ENCODE measurements at places on chromosomes 2 and 18. TPM values are rescaled to one million over a fixed set of nuclear protein-coding genes. Genes with fewer than 3 reads are reported as not detected.

GRCh38 chr2:43358410-43359201 lies 132.2 kb upstream of the ZFP36L2 start:
- no peak for DNase-seq
- H3K4me3 ChIP-seq, result no peak overlapping the region
- no peak overlapping the region for H3K27ac ChIP-seq
- no peaks in the 10 kb centered on the region for H3K27me3 ChIP-seq

Gene STPG4
- polyA plus RNA-seq, result not detected

DNA sequence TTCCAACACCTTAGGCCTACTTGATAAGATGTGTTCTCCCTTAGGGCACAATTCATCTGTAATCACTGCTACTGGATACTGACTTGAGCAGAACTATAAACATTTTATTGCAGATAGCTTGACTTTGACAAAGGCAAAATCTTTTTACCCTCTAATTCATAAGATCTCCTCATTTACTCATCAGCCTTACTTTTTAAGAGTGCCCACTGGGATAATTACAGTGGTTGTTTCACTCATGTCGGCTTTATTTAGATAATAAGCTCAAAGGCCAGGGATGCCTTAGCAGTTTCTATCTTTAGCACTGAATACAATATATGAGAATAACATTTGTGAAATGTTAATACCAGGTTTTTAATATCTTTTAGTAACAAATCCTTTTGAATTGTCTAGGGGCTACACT lies 144.0 kb downstream of the DLGAP1 start:
- H3K4me3 ChIP-seq, result no peak overlapping the region
- no peaks in the 10 kb centered on the region for H3K36me3 ChIP-seq
- peaks cover 8% of the 10 kb centered on the region for H3K27me3 ChIP-seq
- H3K4me1 ChIP-seq, result no peaks in the 10 kb centered on the region

DNA sequence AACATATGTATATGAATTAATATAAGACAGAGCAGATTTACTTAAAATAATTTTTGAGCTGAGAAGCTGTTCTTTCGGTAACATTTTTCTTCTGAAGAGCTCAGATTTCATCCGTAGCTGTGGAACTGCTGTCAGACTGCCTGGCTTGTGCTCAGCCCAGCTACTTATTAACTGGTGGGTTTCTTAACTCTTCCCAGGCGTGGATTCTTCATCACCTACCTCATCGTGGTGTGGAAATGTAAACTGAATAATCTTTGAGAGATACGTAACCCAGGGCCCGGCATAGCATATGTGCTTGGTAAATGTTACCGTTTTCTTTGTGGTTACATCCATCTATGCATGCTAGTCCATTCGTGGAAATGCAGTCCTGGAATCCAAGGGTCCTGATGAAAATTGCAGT lies 145.0 kb downstream of the MCFD2 start:
- H3K4me1 ChIP-seq, result peaks cover 6% of the 10 kb centered on the region
- H3K27ac ChIP-seq, result no peak overlapping the region
- H3K27me3 ChIP-seq, result no peaks in the 10 kb centered on the region
- H3K4me3 ChIP-seq, result no peak overlapping the region
- DNase-seq, result no peak

Gene PSMA8
- not detected for polyA plus RNA-seq

DNA sequence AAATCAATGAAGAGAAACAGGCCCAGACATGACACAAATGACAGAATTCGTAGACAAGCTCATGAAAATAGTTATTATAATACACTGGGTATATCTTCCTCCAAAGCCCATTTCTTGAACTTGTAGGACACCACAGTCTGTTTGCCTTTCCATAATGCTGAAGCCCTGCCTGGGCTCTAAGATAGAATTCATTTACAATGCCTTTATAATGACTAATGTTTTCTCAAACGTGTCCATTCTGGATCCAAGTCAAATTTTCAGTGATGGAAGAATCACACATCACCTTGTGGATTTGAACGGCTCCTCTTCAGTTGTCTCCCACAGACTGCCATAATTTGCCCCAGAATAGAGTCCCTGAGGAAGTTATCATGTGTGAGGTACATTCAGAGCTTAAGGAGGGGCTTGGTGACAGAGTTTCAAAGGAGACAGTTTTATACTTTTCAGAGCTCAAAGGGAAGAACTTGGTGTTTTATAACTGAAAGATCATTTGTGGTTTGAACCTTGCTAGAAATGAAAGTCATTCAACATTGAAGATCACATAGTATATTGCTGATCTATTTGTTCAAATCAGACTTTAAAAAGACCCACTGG lies 38.2 kb downstream of the CASP8 start:
- H3K4me1 ChIP-seq, result no peaks in the 10 kb centered on the region
- H3K27me3 ChIP-seq, result no peaks in the 10 kb centered on the region
- no peak for DNase-seq
- H3K4me3 ChIP-seq, result no peak overlapping the region
- H3K36me3 ChIP-seq, result no peaks in the 10 kb centered on the region

DNA sequence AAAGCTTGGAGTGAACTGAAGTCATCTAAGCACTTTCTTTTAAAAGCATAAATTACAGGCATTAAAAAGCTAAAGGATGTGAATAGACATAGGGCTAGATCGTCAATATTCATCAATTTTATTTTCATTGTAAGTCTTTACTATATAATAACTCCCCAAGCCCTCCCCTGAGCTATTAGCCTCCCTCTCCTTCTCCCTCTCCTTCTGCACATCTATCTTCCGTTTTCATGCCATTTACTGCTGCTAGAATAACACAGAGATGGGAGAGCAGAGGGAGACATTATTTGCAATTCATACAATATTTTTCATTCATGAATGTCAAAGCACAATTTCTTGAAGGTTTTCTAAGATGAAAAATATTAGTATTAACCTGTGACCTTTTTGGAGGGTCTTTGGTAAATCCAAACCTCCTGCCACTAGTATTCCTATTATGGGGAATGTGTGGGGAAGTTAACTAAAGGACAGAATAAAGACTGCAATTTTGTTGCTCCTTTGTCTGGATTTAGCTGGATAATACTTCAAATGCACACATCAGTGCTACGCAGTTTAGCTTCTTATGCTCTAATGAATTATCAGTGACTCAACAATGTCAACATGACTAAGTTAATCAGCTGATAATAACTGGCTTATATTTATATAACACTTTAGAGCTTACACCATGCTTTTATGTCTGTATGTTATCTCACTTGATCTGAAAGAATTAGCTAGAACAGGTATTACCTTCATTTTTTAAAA lies 28.2 kb upstream of the MFF start:
- H3K4me3 ChIP-seq, result no peak overlapping the region
- H3K4me1 ChIP-seq, result no peaks in the 10 kb centered on the region
- no peaks in the 10 kb centered on the region for H3K36me3 ChIP-seq

GRCh38 chr2:189056200-189057106 lies 82.3 kb downstream of the COL3A1 start:
- H3K27ac ChIP-seq, result no peak overlapping the region
- no peaks in the 10 kb centered on the region for H3K27me3 ChIP-seq
- H3K4me1 ChIP-seq, result no peaks in the 10 kb centered on the region

Gene C2orf78
- not detected for polyA plus RNA-seq

DNA sequence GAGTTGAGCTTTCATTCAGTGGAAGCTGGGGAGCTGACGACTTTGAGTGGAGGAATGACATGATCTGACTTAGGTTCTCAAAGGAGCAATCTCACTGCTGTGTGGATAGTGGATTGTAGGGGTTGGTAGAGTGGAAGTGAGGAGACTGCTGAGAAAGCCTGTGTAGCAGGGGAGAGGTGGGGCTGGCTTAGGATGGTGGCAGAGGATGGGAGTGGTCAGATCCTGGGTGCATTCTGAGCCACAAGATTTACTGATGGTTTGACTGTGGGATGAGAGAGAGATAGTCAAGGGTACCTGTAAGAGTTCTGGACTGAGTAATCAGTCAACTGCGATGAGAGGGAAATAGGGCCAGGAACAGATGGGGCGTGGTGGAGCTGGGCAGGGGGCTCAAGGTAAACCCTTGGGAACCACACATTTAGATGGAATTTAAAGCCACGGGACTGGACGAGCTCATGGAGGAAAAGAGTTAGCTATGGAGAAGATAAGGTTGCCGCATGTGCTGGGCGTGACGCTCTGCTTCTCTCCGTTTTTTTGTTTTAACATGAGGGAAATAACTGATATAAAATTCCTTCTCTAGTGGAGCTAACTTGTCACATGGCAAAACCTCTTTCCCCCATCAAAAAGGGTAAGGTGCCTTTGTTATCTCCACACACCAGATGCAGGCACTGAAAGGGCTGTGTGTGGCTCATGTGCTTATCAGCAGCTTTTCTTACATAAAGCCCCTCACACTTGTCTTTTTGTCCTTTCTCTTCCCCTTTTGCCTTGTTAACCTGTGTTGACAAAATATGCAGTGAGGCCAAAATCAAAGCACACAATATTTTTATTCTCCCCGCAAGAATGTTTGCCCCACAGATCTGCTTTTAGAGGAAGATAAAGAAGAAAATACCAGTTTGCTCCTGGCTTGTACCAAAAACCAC lies 379.8 kb downstream of the TSN start:
- no peaks in the 10 kb centered on the region for H3K4me1 ChIP-seq
- DNase-seq, result no peak
- no peak overlapping the region for H3K27ac ChIP-seq
- H3K27me3 ChIP-seq, result no peaks in the 10 kb centered on the region
- no peak overlapping the region for H3K4me3 ChIP-seq

- no peak overlapping the region for H3K27ac ChIP-seq
- no peak for DNase-seq
- H3K4me1 ChIP-seq, result peaks cover 6% of the 10 kb centered on the region
These were observed 13.9 kb downstream of the IL37 start for GRCh38 chr2:112924821-112925220.

Gene TAF4B
- 1.5 TPM for polyA plus RNA-seq

Gene NFATC1
- 11.7 TPM for polyA plus RNA-seq

DNA sequence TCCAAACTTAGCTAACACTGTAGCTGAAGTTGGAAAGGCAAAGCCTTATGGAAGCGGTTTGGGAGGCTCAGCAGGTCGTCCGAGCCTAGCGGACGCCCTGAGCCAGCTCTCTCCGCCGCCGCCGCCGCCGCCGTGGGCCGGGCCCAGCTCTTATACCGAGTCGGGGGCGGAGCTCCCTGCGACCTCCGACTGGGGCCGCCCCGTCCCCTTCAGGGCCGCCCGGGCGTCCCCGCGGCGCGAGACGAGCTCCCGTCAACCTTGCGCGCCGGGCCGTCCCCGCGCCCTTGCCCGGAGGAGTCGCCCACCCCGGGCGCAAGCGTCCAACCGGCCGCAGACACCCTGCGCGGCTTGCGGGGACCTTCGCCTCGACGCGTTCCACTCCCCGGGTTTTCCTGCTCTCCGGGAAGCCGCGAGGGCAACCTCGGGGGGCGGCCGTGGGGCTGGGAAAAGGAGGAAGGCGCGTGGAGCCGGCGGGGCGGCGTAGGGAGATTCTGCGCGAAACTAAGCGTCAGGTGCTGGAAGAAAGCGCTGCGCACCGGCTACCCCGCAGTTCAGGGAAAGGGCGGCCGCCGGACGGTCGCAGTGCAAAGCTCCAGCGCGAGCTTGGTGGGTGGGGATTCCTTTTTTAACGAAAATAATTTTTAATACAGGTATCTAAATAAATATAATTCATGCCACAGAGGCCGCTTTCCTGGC lies at the start of gene SLC40A1:
SLC40A1 (minus strand) TSS at position 129 of the 696 bp plus-strand sequence. CDS start 326 bp downstream, outside the sequence.
- peak within 1 kb of the TSS; percentile 75 for H3K27ac ChIP-seq
- H3K4me1 ChIP-seq, result peaks cover 5% of the 10 kb centered on the region
- H3K27me3 ChIP-seq, result peaks cover 73% of the 10 kb centered on the region

Gene RBBP8
- polyA plus RNA-seq, result 30.3 TPM

DNA sequence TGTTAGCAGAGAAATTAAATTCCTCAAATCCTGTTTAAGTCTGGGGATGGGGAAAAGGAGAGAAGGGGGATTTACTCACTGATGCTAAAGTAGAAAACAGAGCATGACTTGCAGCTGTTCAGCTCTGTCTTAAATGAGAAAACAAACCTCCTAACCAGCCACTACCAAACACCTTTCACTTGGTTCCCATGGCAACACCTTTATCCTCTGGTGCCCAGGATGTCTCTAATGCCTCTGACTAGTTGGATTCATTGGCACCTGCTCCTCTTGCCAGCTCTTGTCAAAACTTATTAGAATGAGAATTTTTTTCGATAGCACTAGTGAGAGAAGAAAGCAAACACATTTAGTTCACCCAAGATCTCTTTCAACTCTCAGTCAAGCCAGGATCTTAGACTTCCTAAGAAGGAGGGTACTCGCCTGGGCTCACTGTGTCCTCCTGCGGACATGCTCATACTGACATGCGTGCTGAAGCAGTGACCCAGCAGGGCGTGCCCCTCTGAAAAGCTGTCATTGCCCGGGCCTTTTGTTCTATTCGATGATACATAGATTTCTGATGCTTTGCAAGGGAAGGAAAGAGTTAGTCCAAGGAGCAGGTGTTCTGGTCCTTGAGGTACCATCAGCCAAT lies 656.0 kb upstream of the CELF4 start:
- H3K36me3 ChIP-seq, result no peaks in the 10 kb centered on the region
- H3K4me3 ChIP-seq, result no peak overlapping the region
- H3K27ac ChIP-seq, result no peak overlapping the region
- no peaks in the 10 kb centered on the region for H3K4me1 ChIP-seq

DNA sequence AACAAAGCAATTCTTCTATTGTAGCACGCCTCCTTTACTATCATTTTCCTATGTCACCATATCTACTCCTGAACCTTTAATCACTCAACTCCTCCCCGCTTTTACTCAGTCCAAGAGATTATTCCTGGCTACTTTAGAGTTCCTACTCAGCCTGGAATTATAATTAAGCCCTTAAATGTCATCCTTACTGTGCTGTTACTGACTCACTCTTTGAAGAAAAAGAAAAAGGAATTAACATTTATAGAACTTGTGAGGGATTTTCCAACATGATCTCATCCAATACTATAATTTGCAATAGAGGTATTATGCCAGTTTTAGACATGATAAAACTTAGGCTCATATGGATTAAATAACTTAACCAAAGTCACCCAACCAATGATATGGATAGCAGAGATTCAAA lies 61.7 kb downstream of the CCDC88A start:
- H3K4me3 ChIP-seq, result no peak overlapping the region
- no peak for DNase-seq
- H3K4me1 ChIP-seq, result no peaks in the 10 kb centered on the region
- H3K27ac ChIP-seq, result peak overlapping the region; percentile 39
- H3K27me3 ChIP-seq, result no peaks in the 10 kb centered on the region
- peaks cover 17% of the 10 kb centered on the region for H3K36me3 ChIP-seq

DNA sequence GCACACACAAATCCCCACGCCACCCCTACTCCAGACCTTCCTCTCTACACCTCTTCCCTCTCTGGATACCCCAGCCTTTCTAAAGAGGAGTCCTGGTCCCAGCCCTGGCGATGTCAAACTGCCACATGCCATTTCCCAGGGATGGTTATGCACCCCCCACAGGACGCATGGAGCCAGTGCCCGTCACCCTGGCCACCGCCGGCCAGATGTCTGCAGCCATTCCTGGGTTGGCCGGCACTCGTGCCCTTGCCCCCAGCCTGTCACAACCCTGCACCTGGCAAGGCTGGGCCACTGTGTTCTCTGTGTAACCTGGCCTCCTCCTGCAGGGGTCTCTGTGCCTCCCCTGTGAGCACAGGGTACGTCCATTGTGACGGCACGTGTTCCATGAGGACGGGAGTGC lies 58.1 kb upstream of the NFATC1 start:
- peaks cover 5% of the 10 kb centered on the region for H3K36me3 ChIP-seq
- H3K4me1 ChIP-seq, result no peaks in the 10 kb centered on the region
- no peak overlapping the region for H3K4me3 ChIP-seq
- no peak overlapping the region for H3K27ac ChIP-seq
- H3K27me3 ChIP-seq, result no peaks in the 10 kb centered on the region

- no peak overlapping the region for H3K27ac ChIP-seq
- H3K4me3 ChIP-seq, result no peak overlapping the region
- peak; percentile 88 for DNase-seq
- no peaks in the 10 kb centered on the region for H3K36me3 ChIP-seq
- no peaks in the 10 kb centered on the region for H3K27me3 ChIP-seq
- no peaks in the 10 kb centered on the region for H3K4me1 ChIP-seq
These were observed 25.5 kb upstream of the PXDN start for GRCh38 chr2:1769703-1770422.

All from cardiac muscle cell (in vitro differentiated cells and primary cell).